Stomach (tissue), 19 donors: ENCODE measurements at places on chromosomes 12 and 14. TPM values are rescaled to one million over a fixed set of nuclear protein-coding genes. Genes with fewer than 3 reads are reported as not detected.

ASCL1 gene
- total RNA-seq = not detected

CEBPE gene
- not detected for total RNA-seq

PPP4R4 gene
- 0.37 TPM for total RNA-seq

SERPINA5 gene
- 1.7 TPM for total RNA-seq

GCH1 gene
- 0.58 TPM for total RNA-seq

FGF6 gene
- not detected for total RNA-seq

OR2AP1 gene
- not detected for total RNA-seq

- no peaks in the 10 kb centered on the region for H3K36me3 ChIP-seq
- H3K27ac ChIP-seq = no peak overlapping the region
- no peaks in the 10 kb centered on the region for H3K27me3 ChIP-seq
- H3K4me1 ChIP-seq = no peaks in the 10 kb centered on the region
- no peak overlapping the region for H3K4me3 ChIP-seq
These were observed 9.3 kb downstream of the EDDM3A start for GRCh38 chr14:20755037-20755436.

DNA sequence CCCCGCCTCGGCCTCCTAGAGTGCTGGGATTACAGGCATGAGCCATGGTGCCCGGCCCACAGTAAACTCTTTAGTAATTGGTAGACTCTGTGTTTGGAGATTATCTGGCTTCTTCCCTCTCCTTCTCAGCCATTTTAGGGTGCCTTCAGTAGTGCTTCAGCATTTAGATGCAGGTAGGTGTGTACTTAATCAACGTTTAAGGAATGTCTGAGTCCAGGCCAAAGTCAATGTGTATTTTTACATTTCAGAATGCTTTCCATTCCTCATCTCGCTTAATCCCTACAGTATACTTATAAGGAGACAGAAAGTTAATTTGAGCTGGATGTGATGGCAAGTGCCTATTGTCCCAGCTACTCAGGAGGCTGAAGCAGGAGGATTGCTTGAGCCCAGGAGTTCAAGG is 20.5 kb upstream of the MGP start:
- H3K27ac ChIP-seq = no peak overlapping the region
- no peak for DNase-seq
- no peak overlapping the region for H3K4me3 ChIP-seq
- H3K4me1 ChIP-seq = peaks cover 17% of the 10 kb centered on the region
- H3K27me3 ChIP-seq = no peaks in the 10 kb centered on the region

GRCh38 chr12:92717202-92717601 is 14.4 kb downstream of the PLEKHG7 start:
- no peaks in the 10 kb centered on the region for H3K36me3 ChIP-seq
- no peaks in the 10 kb centered on the region for H3K4me1 ChIP-seq
- DNase-seq = no peak
- H3K27me3 ChIP-seq = no peaks in the 10 kb centered on the region

GRCh38 chr14:32277998-32278397 is 51.1 kb upstream of the AKAP6 start:
- DNase-seq = no peak
- H3K36me3 ChIP-seq = no peaks in the 10 kb centered on the region
- no peaks in the 10 kb centered on the region for H3K4me1 ChIP-seq
- H3K4me3 ChIP-seq = no peak overlapping the region

DNA sequence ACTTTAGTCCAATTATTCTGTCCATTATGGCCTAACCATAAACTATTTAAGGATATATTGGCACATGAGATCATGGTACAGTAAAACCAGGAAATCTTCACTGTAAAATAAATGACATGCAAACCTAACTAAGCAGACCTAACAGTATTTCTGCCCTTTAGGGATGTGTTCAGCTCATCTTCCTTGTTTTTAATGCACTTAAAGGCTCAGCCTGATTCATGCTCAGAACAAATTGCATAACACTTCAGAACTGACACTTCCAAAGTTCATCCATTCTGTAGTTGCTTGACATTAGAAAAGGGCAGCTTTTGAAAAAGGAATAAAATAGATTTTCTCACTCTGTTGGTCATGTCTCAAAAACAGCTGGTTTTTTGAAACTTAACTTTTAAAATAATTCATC is 708.5 kb downstream of the C12orf50 start:
- no peaks in the 10 kb centered on the region for H3K4me1 ChIP-seq
- no peak for DNase-seq
- H3K27ac ChIP-seq = no peak overlapping the region

DNA sequence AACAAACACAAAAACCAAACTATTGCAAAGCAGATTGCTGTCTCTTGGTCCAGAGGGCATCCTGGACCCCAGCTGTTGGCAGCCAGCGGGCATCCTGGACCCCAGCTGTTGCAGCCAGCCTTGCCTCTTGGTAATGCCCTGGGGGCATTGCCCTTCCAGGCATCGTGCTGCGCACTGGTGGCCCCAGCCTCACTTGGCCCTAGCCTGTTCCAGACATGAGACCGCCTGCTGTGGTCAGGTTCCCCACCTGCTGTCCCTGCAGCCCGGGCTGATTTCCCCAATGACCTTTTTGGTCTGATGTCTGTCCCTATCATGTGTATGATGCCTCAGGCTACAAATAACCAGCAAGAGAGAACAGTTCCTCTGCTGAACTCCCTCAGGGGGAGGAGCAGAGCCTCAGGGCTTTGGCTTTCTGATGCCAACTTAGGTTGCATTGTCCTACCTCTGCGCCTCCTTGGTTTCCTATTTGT is 20.8 kb downstream of the MLXIP start:
- no peak for DNase-seq
- H3K27me3 ChIP-seq = no peaks in the 10 kb centered on the region

GRCh38 chr12:57097554-57097835 is 8.6 kb downstream of the NAB2 start:
- H3K4me1 ChIP-seq = peaks cover 30% of the 10 kb centered on the region
- peaks cover 84% of the 10 kb centered on the region for H3K36me3 ChIP-seq
- DNase-seq = no peak
- no peaks in the 10 kb centered on the region for H3K27me3 ChIP-seq
- no peak overlapping the region for H3K27ac ChIP-seq
- no peak overlapping the region for H3K4me3 ChIP-seq

DNA sequence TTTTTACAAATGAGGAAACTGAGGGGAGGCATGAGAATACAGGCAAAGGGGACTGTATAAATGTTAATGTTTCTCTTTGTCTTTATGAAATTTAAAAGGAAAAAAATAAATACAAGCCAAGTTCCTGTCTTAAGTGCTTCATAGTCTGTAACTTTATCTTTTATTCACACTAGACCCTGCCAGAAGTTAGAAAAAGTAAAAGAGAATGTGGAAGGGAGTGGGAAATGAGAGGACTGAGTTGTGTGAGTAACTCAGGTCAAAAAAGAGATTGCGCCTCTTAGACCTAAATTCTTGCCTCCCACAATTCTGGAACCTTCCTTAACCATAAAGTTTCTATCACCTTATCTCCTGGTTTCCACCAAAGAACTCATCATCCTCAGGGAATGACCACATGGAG is 141.1 kb downstream of the KICS2 start:
- peaks cover 47% of the 10 kb centered on the region for H3K4me1 ChIP-seq
- H3K27me3 ChIP-seq = no peaks in the 10 kb centered on the region
- no peak for DNase-seq

- H3K27ac ChIP-seq = no peak overlapping the region
- H3K27me3 ChIP-seq = no peaks in the 10 kb centered on the region
- no peak for DNase-seq
These were observed 89.8 kb downstream of the STAB2 start for GRCh38 chr12:103676893-103677292.
